Activated CD4-positive, alpha-beta T cell treated with anti-CD3 and anti-CD28 coated beads for 4 hours (primary cell): ENCODE measurements at places on chromosomes 1 and 21.

DNA sequence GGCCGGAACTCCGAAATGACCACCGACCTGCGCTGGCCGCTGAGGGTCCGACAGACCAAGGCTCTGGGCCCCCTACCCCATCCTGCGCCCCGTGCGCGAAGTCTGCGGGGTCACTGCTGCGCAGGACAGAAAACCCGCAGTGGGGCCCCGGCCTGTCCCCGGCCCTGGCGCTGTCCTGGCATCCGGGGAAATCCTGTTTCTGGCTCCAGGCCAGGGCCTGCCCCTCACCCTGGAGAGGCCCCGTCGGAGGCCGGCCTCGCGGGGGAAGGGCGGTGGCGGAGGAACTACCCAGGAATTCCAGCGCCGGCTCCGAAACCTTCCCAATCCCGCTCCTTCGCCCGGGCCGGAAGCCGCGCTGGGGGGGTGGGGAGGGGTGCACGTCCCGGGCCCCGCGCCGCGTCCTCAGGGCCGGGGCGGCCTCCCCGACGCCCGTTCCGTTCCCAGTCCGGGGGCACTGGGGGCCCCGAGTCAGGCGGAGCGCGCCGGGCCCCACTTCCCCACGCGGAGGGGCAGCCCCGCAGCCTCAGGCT, 77.0 kb downstream of the MORN1 start:
- no peak for DNase-seq

DNA sequence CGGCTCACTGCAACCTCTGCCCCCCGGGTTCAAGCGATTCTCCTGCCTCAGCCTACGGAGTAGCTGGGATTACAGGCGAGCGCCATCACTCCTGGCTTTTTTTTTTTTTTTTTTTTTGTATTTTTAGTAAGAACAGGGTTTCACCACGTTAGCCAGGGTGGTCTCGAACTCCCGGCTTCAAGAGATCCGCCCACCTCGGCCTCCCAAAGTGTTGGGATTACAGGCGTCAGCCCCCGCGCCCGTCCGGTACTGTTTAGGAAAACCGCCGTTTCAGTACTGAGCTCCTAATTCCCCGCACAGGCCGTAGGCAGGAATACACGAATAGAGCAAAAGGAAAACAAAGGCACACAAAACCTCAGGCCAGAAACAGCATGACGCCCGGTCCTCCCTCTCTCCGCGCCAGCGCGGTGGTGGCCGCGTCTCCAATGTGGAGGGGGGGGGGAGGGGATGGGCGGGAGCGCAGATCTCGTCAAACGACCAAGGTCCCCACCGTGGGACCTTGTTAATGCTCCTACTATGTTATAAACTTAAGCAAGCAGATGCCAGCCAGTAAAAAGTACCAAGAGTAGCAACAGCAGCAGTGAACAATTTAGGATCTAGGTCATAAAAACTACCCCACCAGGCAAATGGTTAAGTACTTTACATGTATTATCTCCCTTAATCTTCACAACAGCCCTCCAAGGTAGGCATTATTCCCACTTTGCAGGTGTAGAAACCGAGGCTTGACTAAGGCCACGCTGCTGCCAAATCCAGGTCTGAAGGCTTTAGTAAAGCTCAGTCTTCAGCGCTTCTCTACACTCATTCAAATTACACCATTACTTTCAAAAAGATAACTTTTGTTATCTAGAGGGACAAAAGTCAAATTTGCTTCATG, 648 bp upstream of the ADAR start:
- peak; percentile 19 for DNase-seq

DNA sequence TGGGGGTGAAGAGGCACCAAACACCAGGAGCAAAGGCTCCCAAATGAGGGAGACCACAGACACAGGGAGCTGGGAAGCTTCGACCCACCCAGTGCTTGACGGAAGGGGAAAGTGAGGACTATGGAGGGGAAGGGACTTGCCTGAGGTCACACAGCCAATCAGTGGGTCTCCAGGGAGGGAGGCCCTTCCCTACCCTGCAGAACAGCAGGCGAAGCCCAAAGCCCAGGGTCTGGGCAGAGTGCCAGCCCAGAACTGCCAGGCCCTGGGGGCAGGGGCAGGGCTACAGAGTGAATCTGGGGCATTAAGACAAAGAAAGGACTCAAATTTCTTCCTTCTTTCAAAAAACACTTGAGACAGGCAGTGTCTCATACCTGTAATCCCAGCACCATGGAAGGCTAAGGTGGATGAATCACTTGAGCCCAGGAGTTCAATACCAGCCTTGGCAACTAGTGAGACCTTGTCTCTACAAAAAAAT, 45.5 kb upstream of the ECE1 start:
- no peak for DNase-seq

DNA sequence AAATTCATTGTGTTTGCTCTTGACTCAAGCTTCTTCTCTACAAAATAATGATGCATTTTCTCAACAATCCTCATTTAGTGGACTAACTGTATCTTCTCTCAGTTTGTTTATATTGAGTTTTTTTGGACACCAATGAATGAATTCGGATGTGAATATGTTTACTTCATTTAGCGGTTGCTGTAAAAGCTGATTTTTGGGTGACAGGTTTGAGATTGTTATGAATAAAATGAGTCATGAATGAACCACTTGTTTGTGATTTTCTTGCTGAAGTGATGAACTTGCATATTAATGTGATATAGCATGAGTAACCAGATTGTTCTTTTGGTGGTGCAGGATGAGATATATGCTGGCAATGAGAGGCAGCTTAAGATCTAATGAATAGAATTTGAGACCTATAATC, 3.1 kb downstream of the DNM3 start:
- DNase-seq: no peak

GRCh38 chr21:35226328-35226727, 177.2 kb upstream of the RUNX1 start:
- no peak for DNase-seq

- DNase-seq: peak; percentile 42
Measured at GRCh38 chr21:43866659-43867331, 1.8 kb downstream of the AGPAT3 start.

- no peak for DNase-seq
Measured at GRCh38 chr1:221845650-221846371, 103.9 kb upstream of the DUSP10 start.

DNA sequence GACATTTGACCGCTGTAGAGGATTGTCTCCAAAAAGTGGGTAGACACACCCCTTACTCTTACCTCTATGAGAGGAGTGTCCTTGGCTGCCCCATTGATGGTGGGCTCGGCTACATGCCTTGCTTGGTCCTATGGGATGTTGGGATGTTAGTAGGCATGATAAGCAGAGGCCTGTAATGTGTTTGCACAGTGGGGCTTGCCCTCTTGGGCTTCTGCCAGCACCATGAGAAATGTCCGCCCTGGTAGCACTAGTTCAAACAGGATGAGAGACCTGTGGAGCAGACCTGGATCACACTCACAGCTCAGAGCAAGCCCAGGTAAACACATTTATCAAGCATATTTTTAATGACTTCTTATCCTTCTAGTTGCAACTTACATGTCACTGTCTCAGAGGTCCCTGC, 54.2 kb downstream of the SH3GLB1 start:
- no peak for DNase-seq
